ENCODE measurements at places on chromosomes 4 and X.
A peak's percentile ranks its signal among the peaks of the same experiment; 100 is the strongest.

- peak; percentile 88 for DNase-seq
These were observed at the start of gene RBM41 for GRCh38 chrX:107118322-107119147. Gene RBM41 (minus strand): TSS chrX:107118822. CDS start chrX:107118773, 49 bp downstream.

- DNase-seq = peak; percentile 54
These were observed 981 bp downstream of the TET2 start for GRCh38 chr4:105147553-105148161.

DNA sequence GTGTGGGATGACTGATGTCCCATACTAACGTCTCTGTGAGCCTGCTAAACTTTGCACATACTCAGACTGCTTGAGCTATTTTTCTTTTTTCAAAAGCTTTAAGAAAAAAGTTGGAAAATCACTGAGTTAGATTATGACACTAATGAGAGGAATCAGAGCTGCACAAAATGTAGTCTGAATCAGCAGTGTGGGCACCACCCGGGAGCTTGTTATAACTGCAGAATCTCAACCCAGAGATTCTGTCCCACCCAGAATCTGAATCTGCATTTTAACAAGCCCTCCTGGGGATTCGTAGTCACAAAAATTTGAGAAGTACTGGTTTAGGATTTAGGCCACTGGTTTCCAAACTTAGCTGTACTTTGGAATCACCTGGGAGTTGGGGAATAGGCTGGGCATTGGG, 102.1 kb upstream of the MID1IP1 start:
- no peak for DNase-seq

GRCh38 chr4:88320780-88321373, 36.5 kb upstream of the PPM1K start:
- DNase-seq = peak; percentile 3

- DNase-seq = no peak
These were observed 154.2 kb downstream of the RAB28 start for GRCh38 chr4:13329963-13330362.

DNA sequence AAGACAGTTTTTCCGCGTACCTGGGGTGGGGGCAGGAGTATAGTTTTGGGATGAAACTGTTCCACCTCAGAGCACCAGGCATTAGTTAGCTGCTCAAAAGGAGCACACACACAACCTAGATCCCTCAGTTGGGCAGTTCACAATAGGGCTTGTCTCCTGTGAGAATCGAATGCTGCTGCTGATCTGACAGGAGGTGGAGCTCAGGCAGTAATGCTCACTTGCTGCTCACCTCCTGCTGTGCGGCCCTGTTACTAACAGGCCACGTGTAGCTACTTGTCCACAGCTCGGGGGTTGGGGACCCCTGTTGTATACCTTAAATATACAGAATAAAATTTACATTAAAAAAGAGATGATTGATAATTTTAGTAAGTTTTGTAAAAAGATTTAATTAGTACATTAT, 191.5 kb downstream of the SLC7A11 start:
- no peak for DNase-seq

GRCh38 chr4:101019313-101019712, 328.0 kb downstream of the PPP3CA start:
- no peak for DNase-seq

DNA sequence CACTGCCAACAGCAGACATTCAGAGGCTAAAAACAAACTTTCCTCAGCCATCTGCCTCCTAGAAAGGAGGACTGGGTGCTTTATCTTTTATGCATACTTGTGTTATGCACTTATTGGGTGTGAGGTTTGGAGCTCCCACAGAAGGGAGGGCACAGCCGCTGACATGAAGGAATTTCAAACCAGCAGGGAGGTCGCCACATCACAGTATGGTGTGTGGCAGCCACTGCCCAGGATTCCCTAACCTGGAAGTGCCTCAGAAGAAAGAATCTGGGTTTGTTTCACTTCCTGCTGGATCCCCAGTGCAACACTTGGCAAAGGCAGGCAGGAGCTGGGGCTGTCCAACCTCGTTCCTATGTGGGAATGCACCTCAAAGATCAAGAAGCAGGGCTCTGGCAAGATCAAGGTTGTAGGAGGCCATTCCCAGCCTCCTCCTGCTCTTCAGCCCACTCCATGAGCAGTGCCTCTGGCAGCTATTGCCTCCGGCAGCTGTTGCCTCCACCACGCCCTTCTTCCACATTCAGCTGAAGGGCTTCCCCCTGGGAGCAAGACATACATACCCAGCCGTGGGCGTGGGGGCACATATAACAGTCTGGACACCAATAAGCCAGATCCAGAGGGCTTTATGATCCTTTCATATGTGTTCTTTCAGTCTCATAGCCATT, 109.0 kb upstream of the MAMLD1 start:
- DNase-seq = no peak

DNA sequence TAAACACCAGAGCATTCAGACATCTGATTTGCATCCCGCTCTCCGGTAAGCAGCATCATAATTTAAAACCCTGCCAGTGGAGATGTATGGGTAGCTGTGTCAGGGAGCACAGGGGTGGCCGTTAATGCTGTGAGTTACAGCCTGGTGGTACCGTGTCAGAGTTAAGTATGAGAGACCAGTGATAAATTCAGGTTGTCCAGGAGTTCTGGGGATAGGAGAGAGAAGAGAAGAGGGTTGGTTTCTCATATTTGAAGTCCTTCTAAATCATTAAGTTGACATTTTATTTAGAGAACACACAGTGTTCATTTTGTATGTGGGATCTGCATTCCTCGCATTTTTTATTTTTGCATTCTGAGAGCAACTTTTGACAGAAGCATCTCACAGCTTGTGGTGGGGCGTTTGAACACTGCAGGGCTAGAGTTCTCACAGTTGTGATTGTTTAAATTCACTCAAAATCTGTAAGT, 157.6 kb downstream of the DCLK2 start:
- DNase-seq = no peak

DNA sequence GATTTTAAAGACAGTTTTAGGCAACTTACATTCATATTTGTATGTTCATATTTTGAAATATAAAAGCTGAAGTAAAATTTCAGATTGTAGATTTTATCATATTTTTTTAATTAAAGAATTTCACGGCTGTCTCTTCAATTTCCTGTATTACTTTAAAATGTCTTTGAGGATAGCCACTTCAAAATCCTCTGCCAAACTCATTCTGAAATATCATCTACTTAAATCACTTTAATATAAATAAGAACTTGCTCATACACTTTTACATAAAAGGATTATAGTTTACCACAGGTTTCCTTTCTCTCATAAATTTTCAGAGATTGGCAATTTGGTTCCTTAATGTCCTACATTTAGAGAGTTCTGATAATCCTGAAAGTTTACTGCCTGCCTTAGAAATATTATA, 478.2 kb downstream of the ADGRL3 start:
- DNase-seq = no peak

GRCh38 chr4:180598281-180598680, 1644.9 kb upstream of the TENM3 start:
- no peak for DNase-seq

GRCh38 chrX:45715748-45716147, 515.1 kb upstream of the DIPK2B start:
- no peak for DNase-seq

DNA sequence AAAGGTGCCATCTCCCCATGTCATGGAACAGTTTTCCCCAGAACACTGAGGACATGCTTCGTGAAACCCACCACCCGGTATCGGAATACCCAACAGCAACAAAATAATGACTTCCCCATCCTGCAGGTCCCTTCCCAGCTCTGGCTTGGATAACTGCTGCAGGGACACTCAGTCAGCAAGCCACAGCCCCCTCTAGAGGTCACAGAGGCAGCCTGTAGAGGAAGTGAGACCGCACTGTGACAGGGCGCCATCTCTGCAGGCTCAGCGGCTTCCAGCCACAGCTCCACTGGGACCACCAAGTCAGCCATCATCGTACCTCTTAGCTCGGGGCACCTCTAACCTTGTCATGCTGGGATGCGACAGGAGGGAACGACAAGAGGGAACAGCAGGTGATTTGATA, 315.9 kb downstream of the LDB2 start:
- DNase-seq = no peak

- no peak for DNase-seq
These were observed 1761.0 kb downstream of the STIM2 start for GRCh38 chr4:28621591-28621990.

DNA sequence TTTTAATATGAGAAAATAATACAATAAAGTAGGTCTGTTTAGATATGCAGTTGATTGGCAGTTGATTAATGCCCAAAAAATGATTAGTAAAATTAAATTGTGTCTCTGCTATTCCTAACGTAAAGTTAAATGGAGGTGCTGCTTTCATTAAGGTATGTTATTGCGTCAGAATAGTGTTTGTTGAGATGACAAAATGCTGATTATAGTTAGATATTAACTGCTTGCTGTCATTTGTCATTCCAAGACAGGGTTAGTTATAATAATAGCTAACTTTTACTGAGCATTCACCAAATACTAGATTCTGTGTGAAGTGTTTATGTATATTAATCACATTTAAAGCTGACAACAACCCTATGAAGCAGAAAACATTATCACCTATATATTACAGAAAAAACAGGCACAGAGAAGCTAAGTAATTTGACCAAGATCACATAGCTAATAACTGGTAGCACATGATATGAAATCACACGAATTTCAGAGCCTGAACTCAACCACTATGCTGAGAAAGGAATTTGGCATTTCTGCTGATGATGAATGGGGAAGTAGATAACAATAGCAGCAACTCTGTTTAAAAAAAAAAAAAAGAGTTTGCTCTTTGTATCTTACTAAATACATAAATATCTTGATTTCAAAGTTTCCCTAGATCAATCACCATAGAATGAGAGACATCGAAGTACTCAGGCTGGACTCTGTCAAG, 59.7 kb upstream of the WDR44 start:
- DNase-seq = no peak

DNA sequence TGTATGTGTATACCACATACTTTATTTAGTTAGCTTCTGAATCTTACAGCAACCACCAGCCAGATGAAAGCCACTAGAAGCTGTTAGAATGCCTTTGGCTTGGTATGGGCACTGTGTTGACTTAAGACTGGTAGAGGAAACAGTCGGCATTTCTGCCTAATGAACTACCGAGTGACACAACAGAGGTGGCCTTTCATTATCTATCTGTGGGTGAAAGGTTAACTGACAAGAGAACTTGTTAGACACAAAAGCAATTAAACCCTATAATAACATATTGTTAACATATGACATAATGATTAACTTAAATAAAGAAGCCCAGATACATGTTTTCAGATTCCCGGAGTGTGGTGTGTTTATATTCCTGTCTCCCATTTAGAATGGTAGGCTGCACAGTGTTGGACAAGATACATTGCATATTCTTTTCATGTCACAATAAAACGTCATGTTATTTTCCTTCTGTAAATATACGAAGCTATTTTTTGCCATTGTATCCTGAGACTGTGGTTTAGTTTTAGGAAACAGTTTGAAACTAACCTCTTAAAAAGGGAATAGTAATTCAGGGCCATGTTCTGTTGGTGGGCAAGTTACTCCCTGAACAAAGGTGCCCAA, 181.5 kb downstream of the SLIT2 start:
- DNase-seq = no peak

DNA sequence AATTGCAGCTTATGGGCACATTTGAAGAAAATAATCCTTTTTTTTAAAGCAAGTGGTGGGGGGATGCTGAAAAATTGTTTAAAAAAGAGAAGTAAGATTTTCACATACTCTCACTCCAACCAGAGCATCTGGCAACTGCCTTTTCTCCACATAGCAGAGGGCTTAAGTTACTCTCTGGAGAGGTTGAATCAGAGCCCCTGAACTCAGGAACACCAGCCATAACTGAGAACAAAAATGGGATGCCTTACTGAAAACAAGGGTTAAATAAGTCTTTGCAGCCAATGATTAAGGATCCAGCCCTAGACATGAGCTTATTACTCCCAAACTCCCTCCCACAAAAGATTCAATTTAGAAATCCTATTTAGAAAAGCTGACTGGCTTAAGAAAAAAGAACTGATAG, 27.5 kb downstream of the CASK start:
- DNase-seq = no peak

- peak; percentile 67 for DNase-seq
These were observed 43.2 kb downstream of the SLC9A6 start for GRCh38 chrX:136028383-136028984.

- no peak for DNase-seq
These were observed 19.6 kb downstream of the ZNF330 start for GRCh38 chr4:141240259-141240658.

DNA sequence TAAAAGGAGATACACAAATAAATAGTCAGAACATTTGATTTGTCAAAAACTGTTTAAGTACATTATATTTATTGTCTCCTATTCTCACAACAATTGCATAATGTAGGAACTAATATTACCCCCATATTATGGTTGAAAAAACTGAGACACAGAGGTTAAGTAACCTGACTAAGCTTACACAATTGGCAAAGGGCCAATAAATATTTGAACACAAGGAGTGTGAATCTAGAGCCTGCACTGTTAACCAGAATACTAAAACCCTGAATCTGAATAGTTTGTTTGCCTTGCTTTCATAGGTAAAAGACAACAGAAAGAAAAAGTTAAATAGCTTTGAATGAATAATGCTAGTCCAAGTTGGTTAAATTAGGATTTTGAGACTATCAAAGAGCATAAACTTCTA, 55.2 kb downstream of the IL13RA2 start:
- no peak for DNase-seq

- no peak for DNase-seq
These were observed 33.3 kb upstream of the ARSJ start for GRCh38 chr4:114012749-114013148.

GRCh38 chr4:88722276-88722780, 24.7 kb upstream of the NAP1L5 start:
- DNase-seq = peak; percentile 67

GRCh38 chr4:189362364-189362763, 578.3 kb upstream of the FRG1 start:
- no peak for DNase-seq

DNA sequence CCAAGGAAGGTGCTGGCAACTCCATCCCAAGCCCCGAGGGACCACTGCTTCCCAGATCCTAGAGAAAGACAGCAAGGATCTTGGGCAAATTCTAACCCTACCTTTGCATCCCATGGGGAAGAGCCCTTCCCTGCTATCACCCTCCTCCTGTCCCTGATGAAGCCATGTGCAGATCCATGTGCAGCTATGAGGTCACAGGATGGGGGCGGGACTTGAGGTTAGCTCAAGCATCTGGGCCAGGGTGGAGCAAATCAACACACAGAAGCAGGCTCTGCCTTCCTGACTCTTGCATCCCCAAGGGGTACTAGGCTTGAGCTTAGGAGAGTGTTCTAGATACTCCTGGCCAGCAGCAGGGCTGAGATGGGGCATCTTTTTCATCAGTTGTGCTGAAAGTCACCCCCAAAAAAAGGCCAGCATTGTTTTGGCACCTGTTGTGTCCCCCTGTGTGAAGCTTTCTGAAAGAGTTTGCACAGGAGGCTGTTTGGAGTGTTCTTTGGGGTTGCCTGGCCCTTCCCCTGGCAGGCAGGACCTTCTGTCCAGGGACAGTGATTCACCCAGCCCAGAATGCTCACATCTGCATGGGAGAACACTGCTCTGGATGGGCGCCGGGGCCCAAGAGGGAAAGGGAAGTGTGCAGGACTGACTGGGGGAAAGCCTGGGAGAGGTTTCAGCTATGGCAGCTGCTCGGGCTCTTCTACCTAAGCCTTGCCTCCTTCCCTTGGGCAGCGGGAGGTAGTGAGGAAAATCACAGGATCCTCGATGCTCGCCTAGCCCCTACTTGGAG, 50.8 kb downstream of the PRPS1 start:
- DNase-seq = no peak

Data from G401 (cell line).